ENCODE measurements at places on chromosomes 4 and X.

- no peak for DNase-seq
Measured at GRCh38 chrX:103418811-103419340, 42.5 kb downstream of the BEX3 start.

DNA sequence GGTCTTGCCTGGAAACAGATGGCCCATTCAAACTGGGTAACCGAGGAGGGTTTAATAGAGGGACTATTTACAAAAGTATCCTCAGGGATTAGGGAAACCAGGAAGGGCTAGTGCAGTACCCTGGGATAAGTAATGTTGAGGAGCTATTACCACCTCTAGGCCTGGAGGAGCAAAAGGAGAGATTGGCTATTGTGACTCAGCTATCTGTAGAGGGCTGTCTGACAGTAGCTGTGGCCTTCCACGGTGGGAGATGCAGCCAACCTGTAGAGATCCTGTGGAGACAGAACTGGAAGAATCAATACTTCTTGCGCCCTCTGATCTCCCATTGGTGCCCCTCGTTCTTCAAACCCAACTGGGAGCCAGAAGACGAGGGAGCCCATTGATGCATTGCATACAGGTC, 34.1 kb upstream of the RPS6KA3 start:
- DNase-seq = no peak

- no peak for DNase-seq
Measured at GRCh38 chrX:2666491-2666890, 24.6 kb upstream of the CD99 start.

GRCh38 chrX:2320580-2321327, 180.0 kb downstream of the DHRSX start:
- DNase-seq = no peak

DNA sequence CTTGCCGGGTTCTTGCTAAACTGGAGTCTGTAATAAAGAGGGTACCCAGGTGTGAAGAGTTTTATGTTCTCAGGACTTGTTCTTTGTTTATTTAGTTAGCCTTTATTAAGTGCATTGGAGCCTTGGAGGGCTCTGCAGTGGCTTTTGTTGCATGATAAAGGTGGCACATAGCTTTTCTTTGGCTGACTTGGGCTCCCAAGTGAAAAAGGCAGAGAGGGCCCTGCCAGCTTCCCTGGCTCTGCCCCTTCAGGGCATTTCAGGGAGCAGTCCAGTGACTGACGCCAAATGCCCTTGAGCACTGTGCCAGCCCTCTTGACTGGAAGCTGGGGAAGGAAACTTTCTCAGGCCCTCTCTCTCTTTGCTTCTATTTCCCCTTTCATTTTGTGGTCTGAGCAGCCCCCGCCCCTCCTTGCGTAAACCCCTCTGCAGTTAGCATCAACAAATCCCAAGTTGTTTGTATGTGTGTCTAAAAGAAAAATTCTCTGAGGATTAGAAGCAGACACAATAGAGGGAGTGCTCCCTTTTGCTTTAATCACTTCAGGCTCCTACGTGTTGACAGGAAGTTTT, 152.2 kb downstream of the NHS start:
- DNase-seq = no peak

GRCh38 chr4:72031868-72032608, at the start of gene NPFFR2:
Gene NPFFR2, plus strand, starts transcription at chr4:72032000. Its CDS starts 96,592 bp downstream, at chr4:72128592.
- no peak for DNase-seq

- DNase-seq = no peak
Measured at GRCh38 chr4:31791666-31792065, 1071.5 kb downstream of the PCDH7 start.

GRCh38 chrX:18406531-18407266, 18.7 kb upstream of the CDKL5 start:
- DNase-seq = no peak

- DNase-seq = no peak
Measured at GRCh38 chrX:95441836-95442235, 1242.8 kb upstream of the DIAPH2 start.

GRCh38 chr4:111854494-111855087, 290.7 kb upstream of the FAM241A start:
- DNase-seq = peak; percentile 18

GRCh38 chr4:103895876-103896465, 176.2 kb upstream of the TACR3 start:
- no peak for DNase-seq

DNA sequence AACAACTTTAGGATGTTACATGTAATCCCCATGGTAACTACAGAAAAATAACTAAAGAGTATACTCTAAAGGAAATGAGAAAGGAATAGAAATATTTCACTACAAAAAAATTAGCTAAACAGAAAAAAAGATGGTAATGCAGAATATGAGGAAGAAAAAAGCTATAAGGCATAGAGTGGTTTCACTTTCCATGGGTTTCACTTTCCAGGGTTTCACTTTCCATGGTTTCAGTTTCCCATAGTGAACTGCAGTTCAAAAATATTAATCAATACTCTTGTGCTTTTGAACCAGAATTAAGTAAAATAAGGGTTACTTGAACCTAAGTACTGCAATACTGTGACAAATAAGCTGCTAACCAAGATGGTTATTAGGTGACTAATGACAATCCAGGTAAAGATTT, 42.0 kb downstream of the NPFFR2 start:
- DNase-seq = no peak

DNA sequence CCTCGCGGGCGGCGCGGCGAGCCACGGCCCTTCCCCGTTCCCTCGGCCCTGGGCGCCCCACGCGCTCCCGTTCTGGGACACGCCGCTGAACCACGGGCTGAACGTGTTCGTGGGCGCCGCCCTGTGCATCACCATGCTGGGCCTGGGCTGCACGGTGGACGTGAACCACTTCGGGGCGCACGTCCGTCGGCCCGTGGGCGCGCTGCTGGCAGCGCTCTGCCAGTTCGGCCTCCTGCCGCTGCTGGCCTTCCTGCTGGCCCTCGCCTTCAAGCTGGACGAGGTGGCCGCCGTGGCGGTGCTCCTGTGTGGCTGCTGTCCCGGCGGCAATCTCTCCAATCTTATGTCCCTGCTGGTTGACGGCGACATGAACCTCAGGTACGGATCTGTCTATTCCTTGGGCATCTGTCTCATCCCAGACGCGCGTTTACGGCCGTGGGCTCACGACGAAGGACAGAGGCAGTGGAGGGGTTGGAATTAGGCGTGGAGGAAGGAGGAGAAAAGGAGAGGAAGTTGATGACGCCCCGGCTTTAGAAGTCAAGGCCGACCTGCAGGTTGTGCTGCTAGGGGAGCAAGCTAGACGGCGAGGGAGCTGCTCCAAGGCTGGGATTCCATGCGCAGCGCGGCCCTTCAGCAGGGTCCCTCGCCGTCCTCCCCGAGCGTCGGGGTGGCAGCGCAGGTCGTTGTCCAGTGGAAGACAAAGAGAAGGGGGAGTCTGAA, 792 bp downstream of the SLC10A4 start:
- no peak for DNase-seq

DNA sequence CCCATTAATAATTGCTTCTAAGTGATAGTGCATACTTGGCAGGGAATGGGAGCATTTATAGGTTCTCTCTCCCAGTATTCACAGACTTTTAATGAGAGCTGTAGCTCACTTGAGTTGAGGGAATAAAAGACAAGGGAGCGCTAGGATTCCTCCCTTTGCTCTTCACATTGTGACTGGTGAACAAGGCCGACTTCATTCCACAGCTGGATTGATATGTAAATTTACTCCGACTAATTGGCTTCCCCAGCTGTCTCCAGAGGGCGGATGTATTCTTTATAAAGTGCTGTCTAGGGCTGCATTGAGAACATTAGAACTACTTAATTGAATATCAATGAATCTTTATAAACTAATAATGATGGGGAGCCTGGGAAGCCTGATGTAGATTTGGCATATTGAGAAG, 63.4 kb downstream of the GPR50 start:
- DNase-seq = no peak

DNA sequence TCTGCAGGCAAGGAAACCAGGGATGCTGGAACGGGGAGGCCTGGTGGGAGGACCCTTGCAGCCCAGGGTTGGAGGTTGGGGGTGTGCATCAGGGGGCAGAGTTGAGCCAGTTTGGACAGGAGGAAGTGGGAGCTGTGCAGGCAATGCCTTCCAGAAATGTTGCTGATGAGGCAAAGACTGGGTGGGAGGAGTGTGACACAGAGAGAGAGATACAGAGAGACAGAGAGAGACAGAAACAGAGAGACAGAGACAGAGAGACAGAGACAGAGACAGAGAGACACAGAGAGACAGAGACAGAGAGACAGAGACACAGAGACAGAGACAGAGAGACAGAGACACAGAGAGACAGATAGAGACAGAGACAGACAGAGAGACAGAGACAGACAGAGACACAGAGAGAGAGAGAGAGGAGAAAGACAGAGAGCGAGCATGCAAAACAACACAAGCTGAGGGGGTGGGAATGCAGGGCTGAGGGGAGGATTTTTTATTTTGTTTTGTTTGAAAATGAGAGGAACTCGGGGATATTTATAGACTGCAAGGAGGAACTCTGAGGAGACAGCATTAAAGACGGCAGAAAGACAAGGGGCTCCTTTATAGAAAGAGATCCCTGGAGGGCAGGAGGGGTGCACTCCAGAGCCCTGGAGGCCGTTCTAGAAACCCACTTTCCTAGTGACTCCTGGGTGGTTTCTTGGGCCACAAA, 1.9 kb upstream of the HAUS3 start:
- DNase-seq = no peak

DNA sequence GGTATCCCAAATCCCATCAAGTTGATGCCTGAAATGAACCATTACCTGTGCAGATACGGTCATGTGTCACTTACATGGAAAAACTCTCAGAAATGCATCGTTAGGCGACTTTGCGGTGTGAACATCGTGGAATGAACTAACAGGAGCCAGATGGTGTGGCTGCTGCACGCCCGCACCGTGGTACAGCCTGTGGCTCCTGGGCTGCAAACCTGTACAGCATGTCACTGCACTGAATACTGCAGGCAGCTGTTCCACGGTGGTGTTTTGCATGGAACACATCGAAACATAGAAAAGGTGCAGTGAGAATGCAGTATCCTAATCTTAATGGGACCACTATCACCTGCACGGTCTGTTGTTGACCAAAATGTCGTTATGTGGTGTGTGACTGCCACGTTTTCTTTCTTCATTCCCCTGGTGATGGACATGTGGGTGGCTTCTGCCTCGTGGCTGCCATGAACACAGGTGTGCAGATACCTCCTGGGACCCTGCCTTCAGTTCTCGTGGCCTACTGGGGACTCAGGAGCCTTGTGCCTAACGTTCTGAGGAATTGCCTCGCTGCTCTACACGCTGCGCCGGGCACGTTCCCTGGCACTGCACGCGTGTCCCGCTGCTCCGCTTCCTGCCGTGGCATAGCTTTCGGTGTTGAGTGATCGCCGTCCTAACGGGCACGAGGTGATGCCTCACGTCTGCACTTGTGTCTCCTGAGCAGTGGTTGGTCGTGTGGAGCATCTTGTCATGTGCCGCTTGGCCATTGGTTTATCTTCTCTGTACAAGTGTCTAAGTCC, 18.5 kb downstream of the MAEA start:
- no peak for DNase-seq

DNA sequence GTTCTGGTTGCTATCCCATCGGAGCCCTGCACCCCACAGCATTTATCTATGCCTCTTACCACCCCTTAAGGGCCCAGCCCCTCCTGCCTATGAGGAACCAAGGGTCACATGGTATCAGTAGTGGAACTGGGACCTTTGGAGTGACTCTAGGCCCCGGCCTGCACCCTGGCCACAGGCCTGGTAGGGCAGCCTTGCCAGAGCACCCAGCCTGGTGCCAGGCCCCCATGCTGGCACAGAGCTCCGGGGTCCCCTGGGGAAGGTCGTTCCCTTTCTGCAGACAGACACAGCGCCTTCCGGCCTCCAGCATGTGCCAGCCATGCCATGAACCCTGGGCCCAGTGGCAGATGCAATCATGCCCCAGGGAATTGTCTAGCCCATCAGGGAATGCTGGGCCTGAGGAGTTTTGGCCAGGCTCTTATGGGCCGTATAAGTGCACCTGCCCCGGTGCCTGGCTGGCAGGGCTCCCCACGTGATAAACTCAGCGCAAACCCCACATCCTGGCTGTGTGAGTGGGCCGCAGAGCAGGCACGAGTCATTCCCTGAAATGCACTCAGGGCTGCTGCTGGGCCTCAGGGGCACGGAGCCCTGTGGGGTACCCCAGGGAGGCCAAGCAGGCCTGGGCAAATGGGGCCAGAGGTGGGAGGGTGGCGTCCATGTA, 19.8 kb upstream of the ADD1 start:
- DNase-seq = no peak

DNA sequence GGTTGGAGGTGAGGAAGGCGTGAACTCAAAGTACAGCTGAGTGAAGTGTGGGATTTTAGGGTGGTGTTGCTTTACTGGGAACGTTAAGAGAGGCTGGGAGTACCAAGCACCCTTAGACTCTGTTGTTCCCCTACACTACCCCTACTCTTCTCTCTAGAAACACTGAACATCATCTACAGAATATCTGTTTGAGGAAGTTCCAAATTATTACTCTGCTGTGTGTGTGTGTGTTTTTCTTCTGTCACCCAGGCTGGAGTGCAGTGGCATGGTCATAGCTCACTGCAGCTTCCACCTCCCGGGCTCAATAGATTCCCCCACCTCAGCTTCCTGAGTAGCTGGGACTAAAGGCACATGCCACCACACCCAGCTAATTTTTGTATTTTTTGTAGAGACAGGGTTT, 76.7 kb upstream of the AP1S2 start:
- DNase-seq = no peak

DNA sequence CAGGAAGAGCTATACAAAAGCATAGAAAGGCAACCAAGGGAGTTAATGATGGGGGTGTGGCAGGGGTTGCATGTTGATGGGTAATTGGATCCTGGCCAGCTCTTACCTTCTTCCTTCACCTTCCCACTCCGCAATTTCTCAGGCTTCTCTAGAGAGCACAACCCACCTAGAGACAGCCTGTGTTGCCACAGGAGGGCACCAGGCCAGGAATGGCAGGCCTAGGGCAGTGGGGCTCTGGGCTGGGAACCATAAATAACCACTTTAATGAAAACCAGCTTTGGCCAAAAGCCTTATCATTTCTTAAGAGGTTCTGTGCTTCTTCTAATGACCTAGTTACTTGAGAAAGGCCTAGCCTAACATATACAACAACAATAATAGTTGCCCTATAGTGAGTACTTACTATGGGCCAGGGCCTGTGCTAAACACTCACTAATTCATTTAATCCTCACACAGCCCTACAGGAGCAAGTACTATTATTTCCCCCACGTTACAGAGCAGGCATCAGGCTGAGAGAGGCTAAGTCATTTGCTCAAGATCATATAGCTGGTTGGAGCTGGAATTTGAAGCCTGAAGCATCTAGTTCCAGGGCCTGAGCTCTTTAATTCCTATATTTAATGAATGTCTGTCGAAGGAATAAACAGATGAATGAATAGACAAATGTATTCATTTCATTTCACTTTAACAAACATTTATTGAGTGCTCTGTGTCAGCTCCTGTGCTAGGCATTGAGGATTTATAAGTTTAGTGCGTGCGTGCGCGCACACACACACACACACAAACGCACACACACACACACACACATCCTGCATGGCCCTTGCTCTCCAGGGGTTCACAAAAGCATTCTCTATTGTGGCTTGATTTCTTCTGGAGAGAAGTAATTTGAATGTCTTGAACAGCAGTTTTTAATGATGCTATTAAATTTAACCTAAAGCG, 66.8 kb downstream of the RTL9 start:
- no peak for DNase-seq

All from T-helper 2 cell (primary cell).